Activated gamma-delta T cell treated with Interleukin-2 at 50 U/mL for 16 hours (primary cell): ENCODE measurements at places on chromosomes 13 and 19.

GRCh38 chr13:113582841-113583631, 1.5 kb upstream of the TFDP1 start:
- no peak for DNase-seq

DNA sequence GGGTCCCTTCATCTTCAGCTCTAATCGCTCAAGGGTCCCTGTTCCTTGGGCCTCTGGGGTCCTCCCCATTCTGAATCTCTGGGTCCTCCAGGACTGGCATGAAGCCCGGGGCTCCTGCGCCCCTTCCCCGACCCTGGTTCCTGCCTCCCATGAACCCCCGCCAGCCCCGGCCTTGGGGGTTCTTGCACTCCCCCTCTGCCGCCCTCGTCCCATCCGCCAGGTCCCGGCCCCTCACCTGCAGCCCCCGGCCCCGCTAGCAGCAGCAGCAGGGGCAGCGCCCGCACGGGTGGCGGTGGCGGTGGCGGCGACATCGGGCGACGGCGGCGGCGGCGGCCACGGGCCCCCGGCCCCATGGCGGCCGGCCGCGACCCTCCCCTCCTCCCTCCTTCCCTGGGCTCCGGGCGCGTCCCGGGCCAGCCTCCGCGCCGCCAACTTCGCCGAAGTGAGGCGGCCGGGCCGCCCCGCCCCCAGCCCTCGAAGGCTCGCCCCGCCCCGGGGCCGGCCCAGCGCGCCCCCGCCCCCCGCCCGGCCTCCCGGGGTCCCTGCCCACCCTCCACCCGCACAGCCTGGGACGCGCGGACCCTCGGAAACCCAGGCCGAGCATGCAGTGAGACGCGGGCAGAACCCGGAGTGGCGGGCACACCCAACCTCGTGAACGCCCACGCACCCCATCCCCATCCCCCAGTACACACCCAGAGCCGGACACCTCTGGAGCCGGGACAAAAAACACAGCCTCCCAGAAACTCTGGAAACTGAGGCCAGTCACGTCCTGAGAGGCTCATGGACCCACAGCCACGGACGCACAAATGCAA, at the start of gene NOTCH3:
Gene NOTCH3 (minus strand): TSS at position 443 of the 812 bp plus-strand sequence. CDS start 90 bp downstream, at position 353.
- DNase-seq = no peak

- DNase-seq = no peak
Observed at GRCh38 chr13:102392481-102393209, 9.2 kb downstream of the FGF14 start.

GRCh38 chr19:48391100-48392005, at the start of gene KDELR1:
Gene KDELR1 (minus strand): TSS chr19:48391551. CDS start chr19:48391358, 193 bp downstream.
- DNase-seq = peak; percentile 68

DNA sequence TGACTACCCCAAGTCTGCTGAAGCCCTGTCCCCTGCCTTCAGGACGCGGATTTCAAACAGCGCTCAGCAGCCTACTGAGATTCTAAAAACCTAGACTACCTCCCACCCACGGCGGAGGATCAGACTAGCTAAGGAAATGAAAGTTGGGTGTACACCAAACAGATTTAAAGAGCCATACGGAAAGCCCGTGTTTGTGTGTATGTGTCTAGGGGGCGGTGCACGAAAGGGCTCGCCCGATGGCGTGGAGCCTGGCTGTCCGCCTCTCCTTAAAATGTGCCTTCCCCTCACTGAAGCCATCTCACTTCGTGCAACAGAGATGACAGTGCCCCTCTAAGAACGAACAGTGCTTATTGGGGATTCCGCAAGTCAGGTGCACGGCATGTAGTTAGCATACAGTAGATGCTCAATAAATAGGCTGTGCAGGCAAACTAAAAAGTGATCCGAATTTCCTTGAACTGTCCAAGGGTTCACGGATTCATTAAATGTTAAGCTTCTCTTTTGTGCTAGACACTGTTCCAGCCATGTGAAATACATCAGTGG, 639 bp downstream of the LENG1 start:
- DNase-seq = no peak

DNA sequence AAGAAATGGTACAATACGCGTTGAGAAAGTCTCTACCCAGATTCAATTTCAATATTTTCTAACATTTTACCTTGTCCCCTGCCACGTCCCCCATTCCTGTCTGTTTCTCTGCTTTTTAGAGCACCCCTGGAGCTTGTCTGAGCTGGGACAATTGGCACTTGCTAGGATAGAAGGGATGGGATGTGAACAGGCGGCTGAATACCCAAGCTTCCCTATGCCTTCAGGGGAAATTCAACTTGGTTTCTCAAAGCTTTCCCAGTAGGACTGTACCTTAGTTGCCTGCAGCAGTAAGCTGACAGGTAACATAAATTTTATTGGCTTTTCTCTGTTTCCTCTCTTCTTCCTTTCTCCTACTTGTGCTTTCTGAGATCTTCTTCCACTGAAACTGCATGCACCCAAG, 1663.3 kb downstream of the EFNB2 start:
- DNase-seq = no peak

GRCh38 chr13:19961489-19961888, 3.0 kb downstream of the ZMYM2 start:
- DNase-seq = no peak

DNA sequence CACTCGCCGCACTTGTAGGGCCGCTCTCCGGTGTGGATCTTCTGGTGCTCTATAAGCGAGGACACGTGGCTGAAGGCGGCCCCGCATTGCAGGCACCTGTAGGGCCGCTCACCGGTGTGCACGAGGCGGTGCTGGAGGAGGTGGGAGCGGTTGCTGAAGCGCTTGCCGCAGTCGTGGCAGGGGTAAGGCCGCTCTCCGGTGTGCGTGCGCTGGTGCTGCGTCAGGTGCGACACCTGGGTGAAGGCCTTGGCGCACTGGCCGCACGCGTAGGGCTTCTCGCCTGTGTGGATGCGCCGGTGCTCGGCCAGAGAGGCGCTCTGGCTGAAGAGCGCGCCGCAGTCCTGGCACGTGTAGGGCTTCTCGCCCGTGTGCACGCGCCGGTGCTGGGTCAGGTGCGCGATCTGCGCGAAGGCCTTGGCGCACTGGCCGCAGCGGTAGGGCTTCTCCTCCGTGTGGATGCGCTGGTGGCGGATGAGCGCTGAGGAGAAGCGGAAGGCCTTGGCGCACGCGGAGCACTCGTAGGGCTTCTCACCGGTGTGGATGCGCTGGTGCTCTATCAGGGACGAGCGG, 7.5 kb downstream of the ZNF835 start:
- DNase-seq = no peak

- DNase-seq = no peak
Observed at GRCh38 chr19:46494941-46495785, 504 bp downstream of the PNMA8B start.

DNA sequence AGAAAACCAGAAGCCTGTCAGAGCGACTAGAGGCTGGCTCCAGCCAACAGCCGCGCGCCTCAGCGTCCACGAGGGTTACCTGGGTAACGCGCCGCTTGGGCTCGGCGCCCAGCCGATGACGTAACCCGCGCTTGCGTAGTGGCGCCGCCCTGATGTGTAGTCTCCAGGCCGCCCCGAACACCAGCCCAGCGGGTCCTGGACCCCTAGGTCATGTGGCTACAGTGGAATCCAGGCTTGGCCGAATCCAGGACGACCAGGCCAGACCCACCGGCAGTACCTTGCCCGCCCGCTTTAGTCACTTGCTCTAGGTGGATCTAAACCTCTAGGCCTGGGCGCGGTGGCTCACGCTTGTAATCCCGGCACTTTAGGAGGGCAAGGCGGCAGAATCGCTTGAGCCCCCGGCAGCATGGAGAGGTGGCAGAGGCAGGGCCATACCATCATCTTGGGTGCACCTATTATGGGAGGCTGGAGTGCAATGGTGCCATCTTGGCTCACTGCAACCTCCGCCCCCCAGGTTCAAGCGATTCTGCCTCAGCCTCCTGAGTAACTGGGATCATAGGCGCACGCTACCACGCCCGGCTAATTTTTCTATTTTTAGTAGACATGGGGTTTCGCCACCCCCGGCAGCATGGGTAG, 7.2 kb upstream of the ZNF606 start:
- DNase-seq = peak; percentile 64
